Activated T-cell treated with anti-CD3 and anti-CD28 coated beads, Interleukin-2, amount 50 U/mL, for 48 hours (primary cell): ENCODE measurements at places on chromosomes 1 and 21.
A peak's percentile ranks its signal among the peaks of the same experiment; 100 is the strongest.

- DNase-seq, result no peak
Observed at GRCh38 chr1:230548997-230549396, 93.3 kb upstream of the COG2 start.

GRCh38 chr1:201400212-201400851 is 1.2 kb upstream of the LAD1 start:
- no peak for DNase-seq

DNA sequence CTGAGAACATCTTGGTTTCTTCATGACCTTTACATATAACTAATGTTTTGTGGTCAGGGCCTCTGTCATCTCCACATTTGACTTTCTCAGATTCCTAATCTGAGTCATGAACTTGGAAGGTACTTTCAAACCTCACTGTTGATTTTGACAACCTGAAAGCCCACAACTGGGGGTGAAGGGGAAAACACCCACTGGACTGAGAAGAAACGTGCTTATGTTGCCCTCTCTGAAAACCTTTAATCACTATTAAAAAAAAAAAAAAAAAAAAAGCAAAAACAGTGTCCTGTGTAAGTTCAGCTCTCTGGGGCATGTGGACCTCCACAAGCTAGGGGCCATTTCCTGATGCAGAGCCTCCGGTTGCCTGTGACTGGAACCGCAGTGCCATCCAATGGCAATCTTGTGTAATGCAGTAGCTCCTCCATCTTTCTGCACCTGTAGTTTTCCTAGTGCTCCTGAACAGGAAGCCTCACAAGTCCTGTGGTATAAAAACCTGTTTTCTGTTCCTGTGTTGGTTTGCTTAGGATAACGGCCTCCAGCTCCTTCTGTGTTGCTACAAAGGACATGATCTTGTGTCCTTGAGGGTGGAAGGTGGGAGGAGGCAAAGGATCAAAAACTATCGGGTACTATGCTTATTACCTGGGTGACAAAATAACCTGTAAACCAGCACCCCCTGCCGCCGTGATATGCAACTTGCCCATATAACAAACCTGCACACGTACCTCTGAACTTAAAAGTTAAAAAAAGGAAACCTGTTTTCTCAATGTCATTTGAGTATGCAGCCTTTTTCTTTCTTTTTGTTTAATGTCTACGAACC is 124.5 kb downstream of the ZNF648 start:
- DNase-seq, result peak; percentile 52

- DNase-seq, result no peak
Observed at GRCh38 chr1:233406339-233406960, 78.9 kb downstream of the MAP3K21 start.

DNA sequence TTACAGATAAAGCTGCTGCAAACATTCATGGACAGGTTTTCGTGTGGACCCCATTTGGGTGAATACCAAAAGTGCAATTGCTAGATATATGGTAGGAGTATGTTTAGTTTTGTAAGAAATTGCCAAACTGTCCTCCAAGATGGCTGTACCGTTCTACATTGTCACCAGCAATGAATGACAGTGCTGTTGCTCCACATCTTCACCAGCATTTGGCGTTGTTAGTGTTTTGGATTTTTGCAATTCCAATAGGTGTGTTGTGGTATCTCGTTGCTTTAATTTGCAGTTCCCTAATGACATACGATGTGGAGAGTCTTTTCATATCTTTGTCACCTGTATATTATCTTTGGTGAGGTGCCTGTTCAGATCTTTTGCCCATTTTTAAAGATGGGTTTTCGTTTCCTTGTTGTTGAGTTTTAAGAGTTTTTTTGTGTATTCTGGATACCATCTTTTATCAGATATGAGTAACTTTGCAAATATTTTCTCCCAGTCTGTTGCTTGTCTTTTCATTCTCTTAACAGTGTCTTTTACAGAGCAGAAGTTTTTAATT is 12.1 kb downstream of the CATSPERE start:
- no peak for DNase-seq

GRCh38 chr1:58500043-58500442 is 46.5 kb downstream of the OMA1 start:
- DNase-seq, result no peak

- DNase-seq, result no peak
Observed at GRCh38 chr1:76864383-76864782, 2.9 kb upstream of the ST6GALNAC5 start.

DNA sequence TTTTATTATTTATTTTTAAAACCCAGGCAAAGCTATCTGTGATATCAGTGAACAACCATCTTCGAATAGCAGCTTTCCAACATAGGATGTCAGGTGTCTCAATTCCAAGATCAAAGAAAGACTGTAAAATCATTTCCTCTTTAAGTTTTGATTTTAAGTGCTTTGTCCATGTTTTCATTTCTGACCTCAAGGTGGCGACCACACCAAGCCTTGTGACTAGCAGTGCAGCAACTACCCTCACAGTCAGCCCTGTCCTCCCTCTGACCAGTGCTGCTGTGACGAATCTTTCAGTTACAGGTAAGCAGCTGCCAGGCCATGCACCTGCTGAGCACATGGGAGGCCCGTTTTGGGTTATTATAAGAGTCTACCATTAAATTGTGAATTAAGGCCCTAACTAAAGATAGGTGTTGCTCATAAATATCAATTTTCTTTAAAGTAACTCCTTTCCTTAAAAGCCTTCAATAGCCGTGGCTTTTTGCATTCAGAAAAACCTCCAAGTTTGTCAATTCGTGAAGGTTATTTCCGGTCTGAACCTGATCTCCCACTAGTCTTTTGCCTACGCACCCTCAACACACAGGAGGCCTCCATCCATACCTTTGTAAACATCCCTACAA is 117.0 kb downstream of the CD247 start:
- peak; percentile 48 for DNase-seq

DNA sequence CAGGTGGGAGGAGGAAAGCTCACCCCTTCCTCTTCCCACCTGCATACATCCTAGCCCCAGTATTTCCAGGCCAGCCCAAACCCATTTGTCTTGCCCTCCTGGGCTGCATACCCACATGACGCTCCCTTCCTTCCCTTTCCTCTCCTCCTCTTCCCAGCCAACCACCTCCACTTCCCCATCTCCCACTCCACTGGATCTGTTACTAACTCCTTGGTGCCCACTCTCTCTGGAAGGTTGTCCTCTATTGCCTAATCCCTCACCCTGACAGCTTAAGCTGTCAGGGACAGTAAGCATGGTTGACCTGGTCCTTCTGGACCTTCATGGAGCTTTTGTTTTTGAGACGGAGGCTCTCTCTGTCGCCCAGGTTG is 23.0 kb upstream of the SYNC start:
- DNase-seq, result no peak

GRCh38 chr21:45555557-45556301 is 13.5 kb upstream of the SLC19A1 start:
- DNase-seq, result peak; percentile 84

GRCh38 chr1:106944721-106945120 is 111.8 kb upstream of the PRMT6 start:
- no peak for DNase-seq

GRCh38 chr1:35509558-35509957 is 47.6 kb downstream of the KIAA0319L start:
- DNase-seq, result no peak
